ENCODE measurements at places on chromosomes 5 and 9.

DNA sequence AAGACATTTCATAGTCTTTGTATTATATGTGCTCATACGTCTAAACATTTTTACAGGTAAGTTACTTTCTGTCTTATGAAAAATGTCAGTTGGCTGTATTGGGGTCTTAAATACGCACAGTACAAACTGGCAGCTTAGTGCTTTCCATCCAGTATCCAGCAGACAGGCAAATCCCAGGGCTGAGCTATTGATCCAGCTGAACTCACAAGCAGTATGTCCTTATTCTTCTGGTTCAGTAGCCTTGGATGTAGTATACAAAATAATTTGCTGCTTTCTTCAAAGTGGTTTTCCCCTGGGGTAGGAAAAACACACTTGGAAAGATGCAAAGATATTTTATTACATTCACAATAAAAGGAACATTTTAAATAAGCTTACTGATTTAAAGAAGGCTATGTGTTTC, 617.2 kb downstream of the NR2F1-AS1 start:
- DNase-seq = no peak

DNA sequence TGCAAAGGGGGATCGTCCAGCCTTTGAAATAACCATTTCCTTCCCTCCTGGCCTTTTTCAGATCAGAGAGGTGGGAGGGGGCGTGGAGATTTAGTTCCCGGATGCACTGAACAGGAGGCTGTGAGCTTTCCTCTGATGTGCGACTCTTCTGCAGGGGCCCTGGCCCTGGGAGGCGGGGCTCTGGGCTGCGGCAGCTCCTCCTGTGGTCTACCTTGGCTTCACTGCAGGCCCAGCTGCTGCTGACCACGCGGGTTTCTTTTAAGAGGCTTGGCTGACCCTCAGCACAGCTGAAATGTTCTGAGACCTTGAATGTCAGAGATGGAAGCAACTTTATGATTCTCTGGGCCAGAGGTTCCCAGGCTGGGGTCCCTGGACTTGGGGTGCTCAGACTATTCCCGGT, 27.0 kb upstream of the COL15A1 start:
- DNase-seq = no peak

- no peak for DNase-seq
Measured at GRCh38 chr5:62152394-62153087, 153.5 kb upstream of the KIF2A start.

DNA sequence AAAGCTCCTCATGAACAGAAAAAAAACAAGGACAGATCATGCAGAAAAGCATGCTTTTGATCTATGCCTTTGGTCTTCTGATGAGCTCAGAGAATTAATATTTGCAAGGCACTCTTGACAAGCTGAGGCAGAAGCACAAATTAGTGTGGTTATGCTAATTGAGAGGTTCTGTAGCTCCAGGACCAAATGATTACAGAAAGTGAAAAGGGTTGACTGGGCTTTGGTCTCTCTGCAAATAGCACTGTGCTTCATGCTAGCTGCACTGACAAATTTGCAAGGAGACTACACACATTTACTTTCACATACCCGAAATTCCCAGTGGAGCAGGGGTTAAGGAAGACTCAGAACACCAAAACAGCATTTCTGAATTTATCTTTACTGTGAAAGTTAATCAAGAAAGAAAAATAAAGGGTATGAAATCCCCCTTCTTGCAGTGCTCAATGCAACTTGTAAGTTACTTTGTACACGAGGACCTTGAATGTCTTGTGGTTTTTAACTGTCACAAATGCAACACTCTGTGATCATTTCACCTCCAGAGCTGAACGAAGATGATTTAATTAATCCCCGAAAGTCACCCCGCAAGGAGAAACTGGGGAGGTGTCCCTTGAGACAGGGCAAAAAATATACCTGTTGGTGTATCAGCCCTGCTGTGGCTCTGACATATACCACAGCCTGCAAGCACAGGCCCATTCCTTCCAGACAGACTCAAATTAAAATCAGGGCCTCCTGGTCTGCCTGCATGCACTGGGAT, 11.9 kb downstream of the RAPGEF1 start:
- DNase-seq = no peak

DNA sequence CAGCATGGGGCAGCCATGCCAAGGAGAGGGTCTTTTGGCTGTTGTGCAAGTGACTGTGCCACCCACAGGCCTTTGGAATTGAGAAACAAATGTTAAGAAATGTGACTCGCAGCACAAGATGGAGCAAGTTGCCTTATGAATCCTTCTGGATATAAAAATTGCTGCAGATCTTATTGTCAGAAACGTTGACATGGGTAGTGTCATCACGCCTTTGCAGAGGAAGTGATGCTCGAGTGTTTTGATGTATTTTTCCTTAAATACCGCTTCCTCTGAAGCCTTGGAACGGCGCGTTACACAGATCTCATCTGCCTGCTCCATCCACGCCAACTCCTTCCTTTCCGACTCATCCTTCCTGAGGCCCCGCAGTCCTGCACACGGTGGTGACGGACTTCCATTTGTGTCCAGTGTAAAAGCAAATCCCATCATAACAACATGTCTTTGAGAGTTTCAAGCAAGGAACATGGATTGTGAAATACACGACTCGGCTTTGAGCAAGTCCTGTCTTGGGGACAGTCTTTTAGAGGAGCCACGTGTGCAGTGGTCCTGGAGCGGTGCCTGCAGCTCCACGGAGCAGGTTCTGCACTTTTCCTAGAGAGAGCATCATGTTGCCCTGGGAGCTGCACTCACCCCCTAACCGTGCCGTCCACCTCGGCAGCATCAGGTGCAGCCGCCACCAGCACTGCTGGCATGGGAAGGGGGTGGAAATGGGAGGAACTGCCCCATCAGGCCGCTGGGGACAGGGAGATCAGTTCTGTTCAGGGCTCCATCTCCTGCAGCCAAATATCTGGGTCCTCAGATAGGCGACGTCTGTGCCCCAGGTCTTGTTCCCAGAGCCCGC, 15.1 kb downstream of the ROPN1L start:
- DNase-seq = peak; percentile 18

- DNase-seq = no peak
Measured at GRCh38 chr9:78189461-78189860, 46.4 kb upstream of the CEP78 start.

DNA sequence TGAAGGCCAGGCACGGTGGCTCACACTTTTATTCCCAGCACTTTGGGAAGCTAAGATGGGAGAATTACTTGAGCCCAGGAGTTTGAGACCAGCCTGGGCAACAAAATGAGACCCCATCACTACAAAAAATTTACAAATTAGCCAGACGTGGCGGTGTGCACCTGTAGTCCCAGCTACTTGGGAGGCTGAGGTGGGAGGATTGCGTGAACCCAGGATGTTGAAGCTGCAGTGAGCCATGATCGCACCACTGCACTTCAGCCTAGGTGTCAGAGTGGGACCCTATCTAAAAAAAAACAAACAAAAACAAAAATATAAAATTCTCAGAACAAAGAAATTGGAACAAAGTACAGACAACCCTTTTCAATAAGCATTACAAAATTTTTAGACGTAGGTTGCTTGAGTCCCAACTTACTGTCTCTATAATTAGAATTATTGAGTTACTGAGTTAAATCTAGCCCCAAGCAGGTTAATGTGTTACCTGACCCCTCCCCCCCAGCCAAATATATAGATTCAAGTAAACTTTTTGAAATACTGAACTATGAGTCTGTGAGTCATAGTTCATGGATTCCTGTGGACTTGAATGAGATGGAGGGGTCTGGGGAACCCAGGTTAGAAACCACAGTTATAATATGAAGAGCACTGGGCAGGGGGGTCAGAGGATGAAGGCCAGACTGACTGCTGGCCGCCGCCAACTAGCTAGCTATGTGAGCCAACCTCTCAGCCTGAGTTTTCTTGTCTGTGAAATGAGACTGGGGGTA, 173.1 kb downstream of the AOPEP start:
- no peak for DNase-seq

GRCh38 chr9:91425271-91425670, 1.6 kb upstream of the NFIL3 start:
- DNase-seq = no peak
